ENCODE measurements at places on chromosomes 1 and 21.

- peak; percentile 43 for DNase-seq
Observed at GRCh38 chr1:31954607-31955283, 16.6 kb upstream of the PTP4A2 start.

DNA sequence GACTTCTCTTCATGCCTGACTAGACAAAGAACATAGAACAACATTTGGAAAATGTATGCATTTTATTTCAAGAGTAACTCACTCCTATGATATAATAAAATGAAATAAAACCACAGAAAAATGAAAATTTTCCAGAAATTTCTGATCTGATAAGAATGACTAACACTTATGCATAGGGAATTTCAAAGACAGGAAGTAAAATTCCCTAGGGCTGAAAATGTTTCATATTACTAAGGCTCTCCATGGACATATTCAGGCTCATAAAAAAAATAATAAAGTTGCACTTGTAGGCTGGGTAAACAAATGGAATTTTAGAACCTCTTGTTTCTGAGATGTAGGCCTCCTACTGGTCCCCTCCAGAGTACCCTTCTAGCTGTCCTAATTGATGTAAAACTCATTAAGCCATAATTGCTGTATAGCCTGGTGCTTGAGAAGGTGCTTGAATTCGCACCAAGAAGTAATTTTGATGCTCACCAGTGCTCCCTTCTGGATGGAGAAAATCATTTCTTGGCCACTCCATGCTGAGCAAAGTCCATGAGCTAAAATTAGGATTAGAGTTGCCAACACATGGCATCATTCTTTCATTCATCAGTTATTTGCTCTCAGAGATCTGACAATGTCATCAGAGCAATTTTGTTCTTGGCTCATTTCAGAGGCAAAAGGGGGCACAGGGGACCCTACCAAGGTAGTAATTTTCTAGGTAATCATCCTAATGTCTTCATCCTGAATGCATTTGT, 641.0 kb upstream of the CAMK1G start:
- DNase-seq: no peak

DNA sequence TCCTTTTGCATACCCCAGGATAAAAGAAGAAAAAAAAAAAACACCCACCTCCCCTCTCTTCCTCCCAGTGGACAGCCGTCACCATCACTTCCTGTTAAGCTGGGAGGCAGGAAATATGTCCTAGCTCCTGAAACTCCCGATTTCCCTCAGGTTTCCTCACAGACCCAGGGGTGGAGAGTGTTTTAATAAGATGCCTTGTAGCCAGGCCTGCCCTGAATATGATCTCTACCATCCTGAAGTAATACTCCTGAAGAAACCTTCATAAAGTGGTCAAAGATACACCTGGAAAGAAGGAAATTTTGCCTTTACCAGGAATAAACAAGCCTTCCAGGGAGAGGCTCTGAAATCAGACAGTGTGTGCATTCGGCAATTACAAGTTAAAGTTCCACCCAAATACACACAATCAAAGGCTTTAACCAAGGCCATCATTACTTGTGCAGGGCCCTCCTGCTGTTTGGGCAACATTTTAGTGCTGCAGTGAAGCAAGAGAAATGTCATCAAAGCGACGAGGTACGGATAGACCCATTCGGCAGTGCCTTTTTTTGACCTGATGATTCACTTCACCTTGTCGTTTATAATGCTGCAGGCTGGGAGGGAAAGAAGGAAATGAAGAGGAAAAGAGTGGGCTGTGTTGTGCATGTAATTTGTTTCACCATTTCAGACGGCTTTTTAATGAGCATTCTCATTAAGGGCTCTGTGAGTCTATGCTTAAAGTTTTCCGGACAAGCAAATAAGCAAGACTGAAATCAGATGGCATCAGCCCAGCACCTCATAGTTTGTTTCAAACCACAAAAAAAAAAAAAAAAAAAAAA, 41.0 kb upstream of the RASAL2 start:
- DNase-seq: no peak

GRCh38 chr1:66312271-66312990, 221.5 kb upstream of the SGIP1 start:
- no peak for DNase-seq

DNA sequence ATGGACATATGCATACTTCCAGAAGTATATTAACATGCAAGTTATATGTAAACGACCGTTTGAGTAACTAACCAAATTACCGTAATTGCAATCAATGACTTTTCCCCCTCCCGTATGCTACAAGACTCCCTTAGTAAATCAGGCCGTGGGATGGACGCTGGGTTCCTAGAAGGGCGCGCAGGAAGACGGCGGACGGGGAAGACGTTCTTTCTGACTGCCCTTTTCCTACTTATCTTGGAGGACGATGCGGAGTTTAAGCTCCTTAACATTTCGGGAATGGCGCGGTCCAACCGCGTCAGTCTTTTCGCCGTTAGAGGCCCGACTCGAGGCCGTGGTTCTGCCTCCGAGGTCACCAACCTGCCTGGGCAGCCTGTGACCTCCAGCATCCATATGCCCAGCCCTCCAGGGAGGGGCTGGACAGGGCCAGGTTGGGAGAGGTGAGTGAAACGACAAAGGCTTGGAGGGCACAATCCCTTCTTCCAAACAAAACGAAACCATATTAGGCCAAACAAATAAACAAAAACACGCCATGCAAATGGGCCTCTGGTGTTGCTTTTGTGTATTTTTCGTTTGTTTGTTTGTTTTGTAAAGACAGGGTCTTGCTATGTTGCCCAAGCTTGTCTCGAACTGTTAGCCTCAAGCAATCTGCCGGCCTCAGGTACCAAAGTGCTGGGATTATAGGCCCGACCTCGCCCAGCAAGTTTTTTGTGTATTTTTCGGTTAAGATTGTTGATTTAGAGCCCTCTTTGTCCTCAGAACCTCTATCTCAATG, 873 bp upstream of the PI4KB start:
- DNase-seq: no peak

DNA sequence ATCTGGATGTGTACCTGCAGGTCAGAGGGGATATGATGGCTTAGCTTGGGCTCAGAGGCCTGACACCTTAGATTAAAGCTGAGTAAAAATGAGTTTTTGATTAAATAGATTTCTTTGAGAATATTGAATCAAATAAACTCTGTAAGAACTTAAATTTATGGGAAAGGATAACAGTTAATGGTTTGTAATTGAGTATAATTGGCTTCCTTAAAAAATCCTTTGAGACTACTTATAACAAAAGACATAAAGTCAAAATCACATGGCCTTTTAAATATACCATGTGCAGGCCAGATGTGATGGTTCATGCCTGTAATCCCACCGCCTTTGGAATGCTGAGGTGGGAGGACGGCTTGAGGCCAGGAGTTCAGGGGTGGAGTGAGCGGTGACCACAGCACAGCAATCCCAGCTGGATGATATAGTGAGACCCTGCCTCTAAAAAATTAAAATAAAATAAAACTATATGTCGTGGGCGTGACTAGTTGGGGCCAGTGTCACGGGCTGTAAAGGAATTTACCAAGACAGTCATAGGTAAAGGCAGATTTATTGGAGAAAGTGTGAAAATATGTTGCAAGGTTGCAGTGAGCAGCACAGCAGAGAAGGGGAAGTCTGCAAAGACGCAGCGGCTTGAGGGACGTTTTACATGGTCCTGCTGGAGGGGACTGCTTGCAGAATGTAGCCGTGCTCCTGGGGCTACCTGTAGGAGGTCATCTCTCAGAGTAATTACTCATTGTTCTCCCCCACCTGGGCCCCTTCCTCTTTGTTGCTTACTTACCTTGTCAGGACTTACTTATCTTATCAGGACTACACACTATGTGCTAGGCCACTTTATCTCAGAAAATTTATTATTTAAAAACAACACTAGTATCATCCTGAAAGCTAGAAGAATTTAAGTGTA, 122.3 kb downstream of the ZMYM4 start:
- no peak for DNase-seq

- no peak for DNase-seq
Observed at GRCh38 chr21:45977396-45977795, 4.2 kb upstream of the COL6A1 start.

- DNase-seq: no peak
Observed at GRCh38 chr21:25559746-25560145, 47.5 kb downstream of the MRPL39 start.

GRCh38 chr1:15669864-15670263, 14.3 kb upstream of the PLEKHM2 start:
- DNase-seq: no peak

- no peak for DNase-seq
Observed at GRCh38 chr1:153397924-153398651, 7.2 kb upstream of the S100A8 start.

- DNase-seq: peak; percentile 4
Observed at GRCh38 chr21:35102488-35103371, 53.6 kb upstream of the RUNX1 start.

- DNase-seq: no peak
Observed at GRCh38 chr1:214545293-214545692, 6.1 kb downstream of the PTPN14 start.

GRCh38 chr21:37454869-37455503, 88.4 kb downstream of the DYRK1A start:
- DNase-seq: no peak

- DNase-seq: no peak
Observed at GRCh38 chr1:174724219-174724618, 275.5 kb upstream of the CACYBP start.

DNA sequence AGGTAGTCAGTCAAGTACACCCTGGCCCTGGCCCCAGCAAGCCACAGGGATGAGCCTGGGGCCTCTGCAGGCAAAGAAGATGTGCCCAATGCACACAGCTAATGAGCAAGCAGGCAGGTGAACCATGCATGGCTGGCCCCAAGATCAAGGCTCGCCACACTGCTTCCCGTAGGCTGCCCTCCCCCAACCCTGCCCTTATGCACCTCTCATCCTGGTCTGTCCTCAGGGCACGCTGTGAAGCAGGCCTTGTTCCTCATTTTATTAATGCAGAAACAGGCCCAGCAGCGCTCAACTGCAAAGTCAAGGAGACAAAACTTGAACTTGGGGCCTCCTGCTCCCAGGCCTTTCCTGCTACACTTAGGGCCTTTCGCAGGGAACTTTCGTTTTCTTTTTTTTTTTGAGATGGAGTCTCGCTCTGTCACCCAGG, 35.6 kb upstream of the ID3 start:
- no peak for DNase-seq

DNA sequence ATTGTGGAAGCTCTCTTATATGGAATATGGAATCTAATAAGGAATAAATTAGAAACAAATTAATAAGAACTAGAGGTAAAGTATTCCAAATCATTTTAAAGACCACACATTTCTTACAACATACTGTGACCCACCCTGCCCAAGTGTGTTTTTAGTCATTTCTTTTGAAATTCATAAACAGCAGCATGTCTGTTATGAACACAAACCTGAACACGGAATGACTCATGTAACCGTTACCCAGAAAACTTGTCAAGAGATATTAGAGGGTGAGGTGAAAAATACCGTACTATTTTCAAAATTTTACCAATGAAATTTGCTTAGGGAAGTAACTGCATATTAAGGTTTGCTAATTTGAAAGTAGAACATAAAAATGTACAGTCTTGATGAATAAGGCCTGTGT, 48.4 kb downstream of the SNX7 start:
- DNase-seq: no peak
